ENCODE measurements at places on chromosomes 16 and 17.

GRCh38 chr17:45013021-45013997, 38.1 kb downstream of the DCAKD start:
- peak; percentile 87 for DNase-seq

GRCh38 chr16:56657555-56658326, at the start of gene MT1F:
TSS of gene MT1F (plus strand) at chr16:56657959. CDS start at chr16:56658059, 100 bp downstream.
- DNase-seq, result peak; percentile 89

DNA sequence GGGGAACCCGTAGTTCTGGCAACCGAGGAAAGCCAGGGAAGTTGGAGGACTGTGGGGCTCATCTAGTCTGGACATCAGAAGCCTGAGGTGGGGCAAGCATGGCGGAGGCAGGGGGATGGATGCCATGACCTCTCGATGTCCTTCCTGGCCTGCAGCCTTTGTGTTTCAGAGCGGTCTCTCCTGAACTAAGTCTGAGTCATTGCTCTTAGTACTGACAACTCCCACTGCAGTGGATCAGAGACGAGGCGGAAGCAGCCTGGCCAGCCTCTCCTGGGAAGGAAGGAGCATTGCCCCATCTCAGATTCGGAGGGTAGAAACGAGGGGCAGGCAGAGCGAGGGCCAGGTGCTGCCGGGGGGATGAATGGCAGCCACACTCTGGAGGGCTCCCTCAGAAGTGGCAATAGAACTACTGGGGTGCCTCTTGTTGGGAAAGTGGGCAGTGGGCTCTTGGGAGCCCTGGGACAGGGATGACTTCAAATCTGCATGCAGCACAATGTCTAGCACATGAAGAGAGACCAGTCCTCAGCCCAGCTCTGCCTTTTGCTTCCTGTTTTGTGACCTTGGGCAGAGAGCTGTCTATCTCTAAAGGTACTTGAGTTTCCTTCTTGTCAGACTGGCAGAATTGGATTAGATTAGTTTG, 3.6 kb upstream of the STAC2 start:
- no peak for DNase-seq

GRCh38 chr16:66711581-66711980, 15.0 kb upstream of the CMTM4 start:
- DNase-seq, result no peak

GRCh38 chr17:63349478-63350000, 96.6 kb downstream of the CYB561 start:
- DNase-seq, result no peak

DNA sequence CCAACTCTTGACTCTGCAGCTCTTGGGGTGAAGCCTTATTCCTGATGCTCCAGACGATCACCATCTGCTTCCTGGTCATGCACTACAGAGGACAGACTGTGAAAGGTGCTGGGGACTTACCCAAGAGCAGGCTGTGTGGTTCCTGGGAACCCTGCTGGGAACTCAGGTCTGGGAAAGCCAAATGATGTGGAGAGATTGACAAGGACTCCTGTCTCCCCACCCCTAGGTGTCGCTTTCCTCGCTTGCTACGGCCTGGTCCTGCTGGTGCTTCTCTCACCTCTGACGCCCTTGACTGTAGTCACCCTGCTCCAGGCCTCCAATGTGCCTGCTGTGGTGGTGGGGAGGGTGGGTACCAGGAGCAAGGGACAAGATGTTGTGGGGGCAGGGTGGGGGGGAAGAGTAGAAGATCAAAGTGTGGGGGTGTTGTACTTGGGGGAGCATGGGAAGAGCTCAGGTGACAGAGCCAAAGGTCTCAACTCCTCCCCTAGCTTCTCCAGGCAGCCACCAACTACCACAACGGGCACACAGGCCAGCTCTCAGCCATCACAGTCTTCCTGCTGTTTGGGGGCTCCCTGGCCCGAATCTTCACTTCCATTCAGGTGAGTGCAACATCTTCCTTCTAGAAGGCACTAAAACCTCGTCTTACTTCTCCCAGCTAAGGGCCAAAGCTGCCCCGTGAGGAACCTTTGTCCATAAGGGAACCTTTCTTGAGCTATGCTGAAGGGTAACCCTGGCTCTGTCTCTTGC, 3.0 kb downstream of the SOX15 start:
- no peak for DNase-seq

GRCh38 chr16:75181630-75182029, 25.3 kb downstream of the CTRB2 start:
- no peak for DNase-seq

- DNase-seq, result no peak
Observed at GRCh38 chr17:81691608-81692007, 7.8 kb downstream of the HGS start.

DNA sequence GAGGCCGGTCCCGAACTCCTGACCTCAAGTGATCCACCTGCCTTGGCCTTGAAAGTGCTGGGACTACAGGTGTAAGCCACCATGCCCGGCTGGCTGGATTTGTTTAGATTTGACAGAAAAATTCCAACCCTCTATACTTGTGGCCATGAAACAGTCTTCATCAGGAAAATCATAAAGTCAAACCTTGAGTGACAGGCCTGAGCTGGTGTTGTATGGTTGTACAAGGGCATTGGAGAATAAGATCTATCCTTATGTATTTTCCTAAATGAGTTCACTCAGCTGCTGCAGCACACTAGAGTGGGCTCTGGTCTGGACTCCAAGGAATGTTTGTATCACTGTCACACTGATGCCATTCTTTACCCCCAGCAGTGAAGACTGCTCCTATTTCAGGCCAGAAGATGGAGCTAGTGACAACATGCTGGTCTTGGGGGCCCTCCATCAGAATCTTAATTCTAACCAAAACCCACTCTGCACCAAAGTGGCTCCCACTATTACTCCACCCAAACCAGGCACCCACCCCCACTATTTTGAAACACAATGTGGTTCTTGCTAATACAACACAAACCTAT, 27.4 kb downstream of the SNX11 start:
- no peak for DNase-seq

- peak; percentile 51 for DNase-seq
Observed at GRCh38 chr17:81710514-81711308, 1.4 kb upstream of the SLC25A10 start.

GRCh38 chr17:81365601-81366585, 29.4 kb upstream of the BAHCC1 start:
- DNase-seq, result peak; percentile 64

GRCh38 chr17:71383091-71383490, 737.7 kb upstream of the SOX9 start:
- no peak for DNase-seq

DNA sequence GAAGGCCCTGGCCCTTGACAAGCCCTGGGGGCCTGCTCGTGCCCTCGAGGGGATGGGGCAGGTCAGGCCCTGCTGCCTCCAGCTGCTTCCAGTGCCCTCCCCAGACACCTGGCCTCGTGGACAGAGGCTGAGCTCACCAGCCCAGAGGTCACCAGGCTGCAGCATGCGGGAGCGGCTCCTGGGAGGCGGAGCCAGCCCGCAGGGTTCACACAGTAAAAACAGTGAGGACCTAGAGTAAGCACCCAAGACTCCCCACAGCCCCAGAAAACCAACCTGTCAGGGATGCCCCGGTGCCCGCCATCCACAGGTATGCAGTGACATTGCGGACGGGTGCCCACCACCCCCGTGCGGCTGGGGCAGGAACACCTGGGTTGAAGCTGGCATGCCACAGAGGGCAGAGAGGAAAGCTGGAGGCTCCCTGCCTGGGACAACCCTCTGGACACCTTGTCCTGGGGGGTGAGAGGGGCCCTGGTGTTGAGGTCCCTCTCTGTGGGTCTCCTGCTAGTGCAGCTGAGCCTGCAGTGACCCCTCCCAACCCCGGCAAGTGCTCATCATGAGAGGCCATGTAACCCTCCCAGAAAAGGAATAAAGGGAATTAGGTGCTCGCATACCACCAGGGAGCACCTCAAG, 62.1 kb downstream of the LMF1 start:
- peak; percentile 26 for DNase-seq

GRCh38 chr17:802481-802880, 20.3 kb downstream of the MRM3 start:
- no peak for DNase-seq

DNA sequence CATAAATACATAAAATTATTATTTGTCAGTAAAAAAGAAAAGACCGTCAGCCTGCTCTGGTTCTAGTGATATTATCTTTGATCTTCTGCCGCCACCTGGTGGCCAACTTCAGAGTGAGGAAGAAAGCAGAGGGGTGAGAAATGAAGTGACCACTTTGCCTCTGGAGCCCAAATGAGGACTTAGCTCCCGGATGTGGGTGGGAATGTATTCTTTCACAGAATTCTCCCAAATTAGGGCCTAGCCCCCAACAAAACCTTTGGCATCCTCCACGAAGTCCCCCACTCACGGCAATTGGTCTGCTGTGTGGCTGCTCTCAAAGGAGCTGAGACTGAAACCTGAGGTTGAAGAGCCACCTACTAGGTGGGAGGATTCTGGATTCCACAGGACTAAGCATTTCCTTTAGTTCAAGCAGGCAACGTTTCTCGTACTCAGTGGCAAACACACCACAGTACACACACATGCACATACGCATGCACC, 4.9 kb upstream of the ZNF267 start:
- peak; percentile 93 for DNase-seq

- no peak for DNase-seq
Observed at GRCh38 chr17:63337579-63337978, 108.5 kb downstream of the CYB561 start.

GRCh38 chr16:88839745-88840599, 16.8 kb downstream of the GALNS start:
- DNase-seq, result no peak

DNA sequence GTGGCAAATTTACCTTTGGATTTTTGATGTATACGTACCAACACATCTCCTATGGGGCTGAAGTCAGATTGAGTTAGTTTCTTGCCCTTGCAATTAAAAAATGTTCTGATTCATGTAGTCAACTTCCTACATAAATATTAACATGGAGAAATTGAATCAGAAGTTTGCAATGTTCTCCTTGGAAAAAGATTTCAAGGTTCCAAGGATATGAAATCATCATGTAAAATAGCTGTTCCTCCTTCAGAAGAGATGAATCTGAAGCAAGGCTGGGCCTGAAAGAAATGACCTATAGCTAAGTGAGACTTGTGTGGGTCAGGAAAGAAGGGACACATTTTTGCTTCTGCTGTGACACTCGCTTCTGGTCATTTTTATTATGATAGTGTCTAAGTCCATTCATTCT, 131.7 kb downstream of the RGS9 start:
- no peak for DNase-seq

DNA sequence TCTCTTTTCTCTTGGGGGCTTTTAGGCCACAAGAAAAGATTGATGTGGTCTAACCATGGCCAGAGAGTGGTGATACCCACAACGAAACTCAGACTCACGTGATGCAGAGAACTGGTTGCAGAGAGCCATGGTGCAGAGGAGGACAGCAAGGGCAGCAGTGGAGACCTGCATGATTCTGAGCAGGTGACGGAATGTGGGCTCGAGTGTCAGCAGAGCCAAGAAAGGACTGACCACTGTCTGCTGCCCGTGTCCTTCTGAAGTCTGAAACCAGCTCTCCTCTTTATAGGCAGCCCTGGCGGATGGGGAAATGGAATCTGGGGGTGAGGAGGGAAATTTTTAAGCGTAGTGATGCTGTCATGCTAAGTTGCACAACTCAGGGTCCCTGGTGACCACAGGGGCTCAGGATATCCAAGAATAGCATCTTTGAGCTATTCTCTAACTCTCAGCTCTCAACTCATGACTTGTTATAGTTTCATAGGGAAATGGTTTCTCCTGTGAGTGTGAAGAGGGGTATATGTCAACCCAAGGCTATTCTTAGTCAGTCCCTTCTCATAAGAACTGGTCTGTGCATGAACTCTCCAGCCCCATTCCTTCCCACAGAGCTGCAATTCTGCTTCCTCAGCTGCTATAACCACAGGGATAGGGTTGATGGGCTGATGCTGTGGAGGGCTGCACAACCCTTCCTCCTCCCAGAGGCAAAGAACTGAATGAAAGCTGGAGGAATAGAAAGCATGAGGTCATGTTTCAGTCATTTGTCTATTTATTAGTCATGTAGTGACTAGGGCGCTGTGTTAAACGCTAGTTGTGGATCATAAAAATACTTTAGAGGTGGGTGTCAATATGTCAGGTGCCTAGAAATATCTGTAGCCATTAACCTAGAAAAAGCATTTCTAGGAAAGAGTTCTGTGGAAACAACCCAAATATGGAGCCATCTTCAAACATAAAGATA, at the start of gene CCL3:
CCL3 (minus strand) TSS at position 256 of the 949 bp plus-strand sequence; CDS start at position 171, 85 bp downstream.
- DNase-seq, result no peak

- DNase-seq, result no peak
Observed at GRCh38 chr17:21705021-21705601, 12.8 kb downstream of the KCNJ18 start.

- peak; percentile 75 for DNase-seq
Observed at GRCh38 chr17:4485676-4486646, 12.7 kb upstream of the SPNS2 start.

- DNase-seq, result no peak
Observed at GRCh38 chr16:88067530-88068411, 116.5 kb downstream of the BANP start.

DNA sequence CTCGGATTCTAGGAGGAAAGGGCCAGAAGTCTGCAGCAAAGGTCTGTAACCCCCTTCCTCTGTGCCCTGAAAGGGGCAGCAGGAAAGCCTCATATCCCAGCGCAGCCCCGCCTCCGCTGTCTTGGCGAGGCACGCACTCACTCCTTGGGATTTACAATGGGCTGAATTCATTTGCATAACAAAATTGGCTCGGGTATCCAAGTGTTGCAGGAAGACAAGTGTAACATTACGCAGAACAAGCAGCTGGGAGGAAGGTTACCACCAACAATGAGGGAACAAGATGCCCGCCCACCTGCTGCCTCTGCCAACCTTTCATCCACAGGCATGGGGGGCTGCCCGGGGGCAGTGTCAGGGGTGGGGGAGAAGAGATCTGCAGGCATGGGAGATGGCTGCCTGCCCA, 130.4 kb downstream of the MRM1 start:
- no peak for DNase-seq

DNA sequence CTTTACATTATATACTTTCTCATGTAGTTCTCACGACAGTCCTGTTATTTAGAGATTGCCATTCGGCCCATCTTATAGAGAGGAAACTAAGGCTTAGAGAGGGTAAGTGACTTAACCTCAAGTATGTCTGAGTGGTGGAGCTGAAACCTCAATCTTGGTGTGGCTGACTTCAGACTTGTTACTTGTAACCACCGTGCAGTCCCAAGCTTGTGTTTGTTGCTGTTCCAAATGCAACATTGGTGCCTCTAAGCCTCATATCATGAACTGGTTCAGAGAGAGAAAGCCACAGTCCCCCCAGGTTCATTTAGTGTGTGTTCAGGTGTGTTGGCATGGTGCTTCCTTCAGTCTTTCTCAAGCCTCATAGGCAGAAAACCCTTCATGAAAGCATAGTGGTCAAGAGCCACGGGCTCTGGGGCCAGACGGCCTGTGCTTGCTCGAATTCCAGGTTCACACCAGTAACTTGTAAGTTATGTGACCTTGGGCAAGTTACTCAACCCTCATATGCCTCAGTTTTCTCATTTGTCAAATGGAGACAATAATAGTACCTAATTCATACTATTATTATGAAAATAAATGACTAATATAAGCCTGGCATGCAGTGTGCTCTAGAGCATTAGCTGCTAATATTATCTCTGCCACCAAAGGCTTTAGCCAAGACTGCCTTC, 39.9 kb downstream of the CDH1 start:
- no peak for DNase-seq

All from right cardiac atrium (tissue), 5 donors.